ENCODE measurements at places on chromosomes 1 and 21. TPM values are rescaled to one million over a fixed set of nuclear protein-coding genes. Genes with fewer than 3 reads are reported as not detected.

GRCh38 chr1:36397083-36397377 is 678 bp downstream of the LSM10 start:
- H3K4me3 ChIP-seq: peak overlapping the region; percentile 95
- H3K36me3 ChIP-seq: peaks cover 5% of the 10 kb centered on the region
- H3K27me3 ChIP-seq: peaks cover 3% of the 10 kb centered on the region
- DNase-seq: no peak
- peak overlapping the region; percentile 98 for H3K27ac ChIP-seq

The CFAP57 gene
- 0.43 TPM for total RNA-seq

The CNIH3 gene
- 31.4 TPM for total RNA-seq

DNA sequence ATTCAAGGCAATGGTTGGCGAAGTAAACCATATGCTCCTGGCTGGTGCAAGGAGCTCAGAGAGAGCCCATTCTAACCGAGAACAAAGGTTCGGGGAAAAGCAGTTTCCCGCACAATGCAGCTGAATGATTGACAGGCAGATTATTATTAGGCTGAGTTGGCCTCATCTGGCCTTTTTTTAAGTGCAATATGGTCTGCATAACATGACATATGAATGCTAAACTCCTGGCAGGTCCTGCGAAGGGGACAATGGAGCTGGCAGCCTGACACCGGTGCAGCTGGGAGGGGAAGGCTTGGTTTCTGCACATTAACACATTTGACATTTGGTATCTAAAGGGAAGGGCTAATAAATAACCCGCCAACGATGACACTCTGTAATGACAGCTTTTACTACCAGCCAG is 92.0 kb downstream of the MIS18A start:
- no peak overlapping the region for H3K27ac ChIP-seq
- H3K27me3 ChIP-seq: peaks cover 5% of the 10 kb centered on the region
- no peak for DNase-seq
- H3K36me3 ChIP-seq: peaks cover 11% of the 10 kb centered on the region

The OR2T33 gene
- not detected for total RNA-seq

The FMO4 gene
- total RNA-seq: 0.77 TPM

- no peaks in the 10 kb centered on the region for H3K4me1 ChIP-seq
- H3K27me3 ChIP-seq: no peaks in the 10 kb centered on the region
- H3K27ac ChIP-seq: no peak overlapping the region
- no peak overlapping the region for H3K4me3 ChIP-seq
- no peak for DNase-seq
Measured at GRCh38 chr1:107152395-107152794, 11.6 kb downstream of the NTNG1 start.

The CLCA4 gene
- not detected for total RNA-seq

The CTXND2 gene
- not detected for total RNA-seq

- no peak overlapping the region for H3K4me3 ChIP-seq
- H3K27ac ChIP-seq: no peak overlapping the region
- H3K27me3 ChIP-seq: no peaks in the 10 kb centered on the region
- H3K36me3 ChIP-seq: peaks cover 7% of the 10 kb centered on the region
- peaks cover 52% of the 10 kb centered on the region for H3K4me1 ChIP-seq
- DNase-seq: no peak
Measured at GRCh38 chr1:115980156-115980555, 3.8 kb downstream of the SLC22A15 start.

- no peak for DNase-seq
- H3K27ac ChIP-seq: no peak overlapping the region
- H3K4me3 ChIP-seq: no peak overlapping the region
- H3K27me3 ChIP-seq: peaks cover 2% of the 10 kb centered on the region
- no peaks in the 10 kb centered on the region for H3K4me1 ChIP-seq
Measured at GRCh38 chr1:234093741-234094140, 189.3 kb downstream of the SLC35F3 start.

- H3K27me3 ChIP-seq: no peaks in the 10 kb centered on the region
- H3K27ac ChIP-seq: no peak overlapping the region
- peak; percentile 85 for DNase-seq
- no peak overlapping the region for H3K4me3 ChIP-seq
- no peaks in the 10 kb centered on the region for H3K4me1 ChIP-seq
Measured at GRCh38 chr1:16727190-16728111, 12.9 kb upstream of the RNU1-4 start.

DNA sequence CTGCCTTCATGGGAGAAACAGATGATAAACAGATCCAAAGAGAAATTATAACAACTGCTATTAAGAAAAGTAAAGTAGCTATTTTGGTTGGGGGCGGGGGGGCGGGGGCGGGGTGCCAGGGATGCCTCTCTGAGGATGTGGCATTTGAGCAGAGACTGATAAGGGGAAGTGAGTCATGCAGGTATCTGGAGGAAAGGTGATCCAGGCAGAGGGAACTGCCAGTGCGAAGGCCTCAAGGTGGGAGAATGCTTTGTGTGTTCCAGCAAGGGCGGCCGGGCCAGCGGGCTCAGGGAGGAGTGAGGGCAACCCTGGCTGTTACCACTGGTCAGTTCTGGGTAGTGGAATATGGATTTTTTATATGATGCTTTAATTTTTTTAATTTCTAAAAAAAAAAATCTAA is 7.0 kb upstream of the TNFRSF1B start:
- peaks cover 10% of the 10 kb centered on the region for H3K27me3 ChIP-seq
- H3K36me3 ChIP-seq: no peaks in the 10 kb centered on the region
- no peak overlapping the region for H3K27ac ChIP-seq
- peaks cover 25% of the 10 kb centered on the region for H3K4me1 ChIP-seq
